Stimulated activated CD4-positive, alpha-beta T cell treated with anti-CD3 and anti-CD28 coated beads, Interleukin-15, amount 100 ng/mL, for 48 hours (primary cell): ENCODE measurements at places on chromosomes 5 and 9.

DNA sequence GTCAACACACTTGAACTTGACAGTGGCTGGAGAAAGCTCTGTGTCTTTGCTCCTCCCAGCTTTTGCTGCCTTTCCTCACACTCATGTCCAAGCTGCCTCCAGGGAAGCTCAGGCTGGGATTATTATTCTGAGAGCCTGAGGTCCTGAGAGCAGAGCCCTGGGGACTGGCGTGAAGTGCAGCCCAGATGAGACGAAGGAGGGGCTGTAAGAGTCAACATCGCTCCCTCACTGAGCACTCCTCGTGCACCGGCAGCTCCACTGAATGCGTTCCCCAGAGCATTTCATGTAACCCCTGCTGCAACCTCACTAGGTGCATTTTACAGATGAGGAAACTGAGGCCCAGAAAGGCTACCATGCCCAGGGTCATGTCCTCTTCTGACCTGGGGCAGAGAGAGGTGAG, 63.5 kb upstream of the PHYKPL start:
- no peak for DNase-seq

DNA sequence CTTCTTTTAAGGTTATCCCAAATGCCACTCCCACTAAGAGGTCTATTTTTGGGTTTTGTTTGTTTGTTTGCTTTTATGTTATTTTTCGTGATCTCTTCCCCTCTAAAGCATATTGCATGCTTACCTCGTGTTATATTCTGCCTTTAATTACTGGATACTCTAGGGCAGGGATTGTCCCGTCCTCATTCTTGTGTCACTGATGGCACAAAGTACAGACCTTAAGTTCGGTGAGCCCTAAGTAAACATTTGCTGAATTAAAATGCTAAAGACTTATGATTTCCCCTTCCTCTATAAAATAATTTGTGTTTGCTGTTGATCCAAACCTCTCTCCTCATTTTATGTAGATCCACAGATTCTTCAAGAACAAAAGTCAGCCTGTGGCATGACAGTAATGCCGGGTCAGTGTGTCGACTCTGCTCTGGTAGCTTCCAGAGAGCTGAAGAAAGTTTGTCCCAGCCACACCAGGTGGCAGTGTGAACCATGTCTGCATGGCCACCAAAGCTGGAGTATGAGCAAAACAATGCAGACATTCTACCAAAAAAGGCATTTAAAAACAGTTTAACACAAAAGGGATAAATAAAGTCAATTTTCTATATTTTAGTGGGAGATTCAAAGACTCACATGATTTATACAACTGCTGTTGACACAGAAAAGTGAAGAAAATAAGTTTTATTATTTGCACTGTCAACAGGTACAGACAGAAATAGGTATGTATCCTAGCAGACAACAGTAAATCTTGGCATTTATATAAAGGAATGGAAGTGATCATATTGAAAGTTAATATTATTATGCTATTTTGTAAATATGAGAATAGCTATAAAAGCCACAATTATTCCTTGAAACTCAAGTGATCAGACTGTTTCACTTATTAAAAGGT, 17.9 kb upstream of the POC5 start:
- DNase-seq: peak; percentile 3

GRCh38 chr9:69385581-69386033, 60.6 kb downstream of the ENTREP1 start:
- DNase-seq: no peak

DNA sequence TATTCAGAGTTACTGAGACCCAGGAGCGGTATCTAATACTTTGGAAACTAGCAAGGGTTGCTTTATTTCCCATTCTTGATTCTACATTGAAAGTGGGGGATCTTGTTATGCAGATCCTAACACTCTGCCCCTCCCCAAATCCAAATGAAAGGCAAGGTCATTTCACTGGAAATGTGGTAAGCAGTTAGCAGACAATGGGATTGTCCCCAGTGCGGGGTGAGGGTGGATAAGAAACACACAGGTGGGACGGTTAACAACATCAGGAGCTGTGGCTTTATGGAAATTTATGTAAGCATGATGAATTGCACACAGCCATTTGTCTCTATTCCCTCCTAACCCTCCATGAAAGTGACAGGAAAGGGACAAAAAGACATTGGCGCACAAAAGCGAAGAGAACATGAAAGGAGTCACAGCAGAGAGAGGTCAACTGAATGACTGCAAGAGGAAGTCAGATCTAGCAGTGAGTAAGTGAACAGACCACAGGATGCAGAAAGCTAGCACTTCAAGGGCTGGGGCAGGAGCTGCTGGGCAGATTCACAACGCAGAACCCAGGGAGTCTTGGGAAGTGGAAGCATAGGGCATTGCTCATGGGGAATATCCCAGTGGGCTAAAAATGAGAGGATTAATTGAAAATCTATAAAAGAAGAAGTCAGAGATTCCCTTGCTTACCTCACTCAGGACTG, 184.4 kb downstream of the HSD17B3 start:
- DNase-seq: no peak

DNA sequence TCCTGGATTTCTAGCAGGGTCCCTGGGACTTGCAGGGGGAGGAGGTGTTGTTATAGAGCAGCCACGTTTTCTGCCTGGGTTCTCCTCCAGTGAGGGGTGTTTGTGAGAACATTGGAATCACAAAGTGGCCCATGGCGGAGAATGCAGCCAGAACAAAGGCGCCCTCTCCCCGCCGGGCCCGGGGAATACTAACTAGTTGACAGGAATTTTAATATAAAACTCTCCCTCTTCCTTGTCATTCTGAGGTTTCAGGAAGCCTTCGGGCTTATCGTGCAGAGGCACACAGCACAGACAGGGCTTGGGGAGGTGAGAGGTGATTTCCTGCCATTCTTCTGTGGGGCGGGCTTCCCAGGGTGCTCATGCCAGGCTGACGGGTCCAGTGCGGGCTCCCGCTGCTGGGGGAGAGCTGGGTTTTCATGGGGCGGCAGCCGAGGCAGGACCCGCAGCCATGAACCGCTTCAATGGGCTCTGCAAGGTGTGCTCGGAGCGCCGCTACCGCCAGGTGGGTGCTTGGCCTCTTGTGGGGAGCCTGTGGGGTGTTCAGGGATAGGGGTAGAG, 37.7 kb downstream of the RGS3 start:
- no peak for DNase-seq

GRCh38 chr5:134132372-134133187, 18.1 kb downstream of the TCF7 start:
- peak; percentile 44 for DNase-seq

DNA sequence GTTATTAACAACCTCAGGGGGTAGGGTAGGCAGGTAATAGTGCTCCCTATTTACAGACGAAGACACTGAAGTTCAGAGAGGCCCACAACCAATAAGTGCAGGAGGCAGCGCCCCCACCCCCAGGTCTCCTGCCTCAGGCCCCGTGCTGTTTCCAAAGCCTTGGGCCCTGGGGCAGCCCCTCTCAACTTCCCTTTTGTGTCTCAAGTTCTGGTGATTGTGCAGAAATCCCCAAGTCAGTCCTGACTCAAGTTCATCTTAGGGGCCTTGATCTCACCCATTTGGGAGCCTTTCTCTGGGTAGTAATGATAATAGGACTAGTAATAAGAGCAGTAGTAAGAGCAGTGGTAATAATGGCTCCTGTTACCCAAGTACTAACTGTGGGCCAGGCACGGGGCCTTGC, 35.5 kb upstream of the ASS1 start:
- DNase-seq: no peak

- no peak for DNase-seq
Measured at GRCh38 chr9:125841444-125841843, 94.3 kb downstream of the PBX3 start.
